ENCODE measurements at places on chromosomes 6 and 20.
A peak's percentile ranks its signal among the peaks of the same experiment; 100 is the strongest.

DNA sequence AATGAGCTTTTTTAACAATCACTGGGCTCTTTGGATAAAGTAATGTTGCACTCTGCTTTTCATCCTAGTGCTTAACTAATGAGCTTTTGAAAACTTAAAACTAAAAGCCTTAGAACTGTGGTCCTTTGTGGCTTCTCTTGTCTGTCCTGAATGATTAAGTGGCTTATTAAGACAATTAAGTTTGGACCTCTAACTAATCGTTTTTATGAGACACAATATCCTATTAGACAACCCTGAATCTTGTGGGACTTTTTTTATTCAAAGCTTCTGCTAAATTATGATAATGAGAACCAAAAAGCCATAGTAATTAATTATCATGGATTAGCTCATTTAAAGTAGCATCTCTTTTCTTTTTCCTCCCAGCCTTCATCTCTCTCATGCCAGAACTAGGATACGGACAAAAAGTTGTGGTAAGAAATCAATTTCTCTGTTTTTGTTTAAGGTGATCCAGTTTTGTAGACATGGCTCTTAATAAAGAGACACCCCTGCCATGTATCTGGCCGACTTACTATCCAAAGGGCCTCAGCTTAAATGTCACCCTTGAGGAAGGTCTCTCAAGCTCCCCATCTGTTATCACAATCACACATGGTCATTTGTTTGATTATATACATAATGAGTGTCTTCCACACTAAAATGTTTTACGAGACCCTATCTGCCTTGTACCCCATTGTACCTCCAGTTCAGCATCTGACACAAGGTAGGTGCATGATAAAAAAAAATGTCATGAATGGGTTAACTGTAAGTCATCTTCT, 384.4 kb upstream of the IRAK1BP1 start:
- no peak for DNase-seq

DNA sequence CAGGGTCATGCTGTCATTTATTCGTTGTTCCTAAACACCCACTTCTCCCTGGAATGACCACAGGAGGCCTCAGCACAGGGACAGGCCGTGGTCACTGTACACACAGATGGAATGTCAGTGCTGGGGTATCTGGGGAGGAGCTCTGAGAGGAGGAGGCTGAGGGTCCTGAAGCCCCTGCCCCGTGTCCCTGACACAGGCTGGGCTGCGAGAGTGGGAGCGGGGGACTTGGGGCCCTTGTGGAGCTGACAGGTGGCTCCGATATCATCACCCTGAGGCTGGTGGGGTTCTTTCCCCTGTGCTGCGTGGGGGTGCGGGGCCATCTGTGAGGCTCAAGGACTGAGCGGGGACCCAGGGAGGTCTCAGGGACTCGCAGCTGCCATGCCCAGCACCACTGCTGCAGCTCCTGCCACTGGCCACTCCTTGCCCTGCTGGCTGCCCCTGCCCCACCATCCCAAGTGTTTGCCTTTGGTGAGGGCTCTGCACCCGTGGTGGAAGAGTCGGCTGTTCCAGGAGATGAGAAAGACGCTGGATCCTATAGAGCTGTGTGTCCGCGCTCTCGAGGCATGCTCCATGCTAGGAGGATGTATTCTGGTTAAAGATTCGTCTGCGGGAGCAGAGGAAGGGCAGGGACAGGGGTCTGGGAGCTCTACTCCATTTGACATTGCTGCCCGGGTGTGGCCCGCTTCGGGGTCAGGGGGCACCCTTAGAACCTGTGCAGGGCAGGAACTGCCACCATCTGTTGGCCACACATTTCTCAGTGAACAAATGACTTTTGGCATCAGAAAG, 18.9 kb downstream of the NPEPL1 start:
- DNase-seq = no peak

- DNase-seq = no peak
Observed at GRCh38 chr20:47740121-47740861, 45.0 kb downstream of the SULF2 start.

DNA sequence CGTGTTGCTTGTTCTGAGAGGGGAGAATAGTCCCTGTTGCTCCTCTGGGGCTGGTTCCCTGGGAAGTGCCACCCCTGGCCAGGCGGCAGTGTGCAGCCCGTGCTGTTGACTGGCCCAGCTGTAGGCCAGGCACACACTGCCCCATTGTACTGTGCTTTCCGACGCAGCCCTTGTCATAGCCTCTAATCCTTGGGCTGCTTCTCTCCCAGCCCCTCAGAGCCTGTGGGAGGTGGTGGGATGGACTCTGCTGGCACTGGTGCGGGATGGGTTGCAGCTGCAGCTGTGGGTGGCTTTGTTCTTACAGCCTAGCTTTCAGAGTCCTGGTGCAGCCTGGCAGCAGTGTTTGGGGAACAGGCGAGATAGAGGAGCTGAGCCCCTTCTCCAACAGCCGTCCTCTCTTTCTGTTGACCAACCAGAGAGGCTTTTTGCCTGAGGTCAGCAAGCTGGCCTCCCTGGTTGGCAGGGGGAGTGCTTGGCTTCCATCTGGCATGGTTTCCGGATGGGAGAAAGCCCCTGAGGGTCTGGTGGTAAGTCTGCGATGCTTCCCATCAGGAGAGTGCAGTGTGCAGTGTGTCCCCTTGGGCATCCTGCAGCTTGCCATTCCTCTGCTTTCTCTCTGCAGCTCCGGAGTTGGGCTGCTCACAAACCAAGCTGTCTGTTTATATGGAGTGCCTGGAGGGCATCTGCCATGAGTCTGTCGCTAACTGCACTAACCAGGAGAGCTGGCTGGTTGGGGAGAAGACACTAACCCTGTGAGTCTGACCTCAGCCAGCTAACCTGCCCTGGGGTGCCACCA, 12.1 kb downstream of the TJAP1 start:
- no peak for DNase-seq

GRCh38 chr6:26576929-26577719, 19.6 kb upstream of the ABT1 start:
- peak; percentile 79 for DNase-seq

DNA sequence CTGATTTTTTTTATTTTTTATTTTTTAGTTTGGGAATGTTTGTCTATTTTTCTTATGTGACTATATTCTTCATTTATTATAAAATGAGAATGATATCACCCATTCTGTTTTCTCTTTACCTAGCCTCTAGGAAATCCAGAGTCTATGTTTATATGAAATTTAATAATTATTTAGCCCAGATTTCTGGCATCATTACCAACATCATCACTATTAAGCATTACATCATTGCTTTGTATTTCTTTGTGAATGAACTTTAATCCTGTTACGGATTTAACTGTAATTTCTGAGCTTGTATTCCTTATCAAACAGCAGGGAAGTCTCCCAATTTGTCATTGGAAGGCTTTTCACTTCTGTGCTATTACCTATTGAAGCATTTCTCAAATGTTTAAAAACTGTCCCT, 72.7 kb upstream of the NOX3 start:
- DNase-seq = no peak

- DNase-seq = peak; percentile 56
Observed at GRCh38 chr6:35496841-35497570, at the start of gene TEAD3. TEAD3 (minus strand) TSS chr6:35497079.

DNA sequence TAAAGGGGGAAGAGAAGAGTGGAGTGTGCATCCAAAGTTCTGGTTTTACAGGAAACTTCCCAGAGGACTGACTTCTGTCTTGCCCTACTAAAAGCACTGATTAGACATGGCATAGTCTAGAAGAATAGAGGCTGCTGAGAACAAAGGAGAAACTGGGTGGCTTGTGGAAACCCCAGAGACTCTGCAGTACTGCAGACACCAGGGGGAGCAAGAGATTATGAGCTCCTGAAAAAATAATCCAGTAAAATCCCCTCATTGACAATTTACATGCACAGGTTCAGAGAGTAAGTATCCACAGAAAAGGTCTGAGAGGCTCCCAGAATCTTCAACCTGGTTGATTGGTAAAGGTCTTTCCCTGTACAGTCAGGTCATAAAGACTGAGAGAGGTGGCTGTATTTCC, 48.7 kb upstream of the CLVS2 start:
- no peak for DNase-seq

DNA sequence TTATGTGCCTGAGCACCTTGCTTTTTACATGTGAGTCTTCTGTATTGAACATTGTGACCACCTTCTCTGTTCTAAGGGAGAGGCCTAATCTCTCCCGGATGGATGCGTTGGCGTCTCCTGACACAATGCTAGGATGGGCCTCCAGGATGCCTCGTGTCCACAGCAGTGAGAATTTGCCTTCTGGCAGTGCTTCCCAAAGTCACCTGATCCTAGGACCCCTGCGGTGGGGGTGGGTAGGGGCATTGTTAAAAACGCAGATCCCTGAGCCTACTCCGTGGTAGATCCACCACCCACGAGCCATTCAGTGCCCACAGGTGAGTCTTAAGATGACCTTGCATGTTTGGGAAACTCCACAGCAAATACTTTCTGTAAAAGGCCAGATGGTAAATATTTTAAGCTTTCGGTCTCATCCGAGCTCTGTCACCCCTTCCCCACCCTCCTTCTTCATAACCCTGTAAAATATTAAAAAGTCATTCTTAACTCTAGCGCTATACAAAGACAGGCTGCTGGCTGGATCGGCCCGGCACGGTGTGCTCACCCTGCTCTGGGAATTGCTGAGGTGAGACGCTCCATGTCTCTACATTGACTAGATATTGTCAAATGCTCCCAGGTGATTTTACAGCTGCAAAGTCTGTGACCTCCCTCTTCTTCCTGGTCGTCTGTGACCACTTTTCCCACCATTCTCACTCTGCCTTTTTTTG, 106.7 kb upstream of the IYD start:
- DNase-seq = no peak

GRCh38 chr20:53569606-53570307, 23.9 kb downstream of the ZNF217 start:
- no peak for DNase-seq

All from stimulated activated CD4-positive, alpha-beta T cell treated with anti-CD3 and anti-CD28 coated beads, Interleukin-2, amount 100 ng/mL, for 24 hours (primary cell).